Activated T-cell treated with anti-CD3 and anti-CD28 coated beads, Interleukin-2, amount 50 U/mL, for 4 hours (primary cell): ENCODE measurements at places on chromosomes 2 and 18.

- DNase-seq, result no peak
Observed at GRCh38 chr2:241116606-241117560, 14.8 kb upstream of the MTERF4 start.

DNA sequence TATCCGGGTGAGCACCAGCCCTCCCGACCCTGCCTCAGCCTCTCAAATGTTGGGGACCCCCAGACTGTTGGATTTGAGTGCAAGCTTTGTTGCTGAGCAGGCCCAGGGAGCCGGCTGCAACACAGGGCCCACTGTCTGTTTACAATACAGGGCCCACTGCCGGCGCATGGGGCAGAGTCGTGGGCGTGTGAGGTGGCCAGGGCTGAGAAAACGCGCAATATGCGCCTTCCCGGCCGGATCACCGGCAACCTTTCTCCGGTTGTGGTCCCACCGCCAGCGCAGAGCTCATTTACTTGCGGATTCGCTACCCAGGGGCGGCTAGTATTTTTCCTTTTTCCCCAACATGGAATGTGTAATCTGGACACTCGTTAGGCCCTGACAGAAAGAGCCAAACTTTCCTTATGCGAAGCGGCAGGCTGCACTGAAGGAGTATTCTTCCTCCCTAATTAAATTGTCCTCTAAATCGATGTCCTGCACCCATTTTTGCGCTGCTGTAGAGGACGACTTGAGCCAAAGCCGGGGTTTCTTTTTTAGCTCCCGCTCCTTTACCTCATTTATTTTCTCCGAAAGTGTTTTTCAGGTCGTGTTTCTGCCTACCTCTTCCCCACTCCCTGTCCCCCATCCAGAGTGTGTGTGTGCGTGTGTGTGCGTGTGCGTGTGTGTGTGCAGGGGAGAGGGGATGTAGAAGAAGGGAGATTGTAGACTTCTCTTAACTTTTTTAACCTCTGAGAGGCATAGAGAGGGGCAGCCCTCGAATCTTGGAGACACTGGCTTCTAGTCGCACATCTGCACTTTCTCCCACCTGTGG, 2.7 kb downstream of the OTX1 start:
- no peak for DNase-seq

GRCh38 chr2:47016172-47016913, 100.7 kb upstream of the MCFD2 start:
- no peak for DNase-seq

GRCh38 chr2:61470122-61470951, 550 bp downstream of the USP34 start:
- peak; percentile 81 for DNase-seq
